NCI-H1694 (cell line): ENCODE measurements at places on chromosomes 5 and 9.

GRCh38 chr9:7560669-7561305, 238.8 kb downstream of the DMAC1 start:
- DNase-seq: no peak

DNA sequence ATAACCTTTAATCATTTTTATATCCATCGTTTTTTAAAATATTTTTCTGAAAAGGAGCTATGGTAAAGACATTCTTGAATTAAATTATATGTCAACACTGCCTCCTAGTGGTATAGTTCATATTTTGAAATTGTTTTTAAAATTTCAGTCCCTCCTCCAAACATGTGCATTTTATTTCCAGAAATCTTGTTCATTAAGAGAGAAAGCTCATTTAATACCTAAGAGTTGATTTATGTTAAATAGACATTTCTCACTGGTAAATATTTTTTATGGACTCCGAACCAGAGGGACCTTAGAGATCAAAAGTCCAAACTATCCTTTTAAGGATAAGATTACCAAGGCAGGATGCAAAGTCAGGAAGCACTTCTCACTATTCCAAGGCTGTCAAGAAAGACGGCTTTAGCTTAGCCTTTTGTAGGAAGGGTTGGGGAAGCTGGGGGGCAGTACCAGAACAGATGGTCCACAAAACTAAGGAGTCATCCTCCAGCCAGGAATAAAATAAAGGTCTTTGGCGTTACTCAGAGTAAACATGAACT, 21.6 kb downstream of the BHMT start:
- DNase-seq: peak; percentile 78

GRCh38 chr5:178625679-178626483, 969 bp downstream of the CLK4 start:
- DNase-seq: no peak

GRCh38 chr5:50401336-50401735, 39.8 kb downstream of the EMB start:
- no peak for DNase-seq

GRCh38 chr9:96031366-96031824, 155.9 kb downstream of the ERCC6L2 start:
- DNase-seq: peak; percentile 26

GRCh38 chr5:144844086-144844485, 673.4 kb downstream of the KCTD16 start:
- DNase-seq: no peak

DNA sequence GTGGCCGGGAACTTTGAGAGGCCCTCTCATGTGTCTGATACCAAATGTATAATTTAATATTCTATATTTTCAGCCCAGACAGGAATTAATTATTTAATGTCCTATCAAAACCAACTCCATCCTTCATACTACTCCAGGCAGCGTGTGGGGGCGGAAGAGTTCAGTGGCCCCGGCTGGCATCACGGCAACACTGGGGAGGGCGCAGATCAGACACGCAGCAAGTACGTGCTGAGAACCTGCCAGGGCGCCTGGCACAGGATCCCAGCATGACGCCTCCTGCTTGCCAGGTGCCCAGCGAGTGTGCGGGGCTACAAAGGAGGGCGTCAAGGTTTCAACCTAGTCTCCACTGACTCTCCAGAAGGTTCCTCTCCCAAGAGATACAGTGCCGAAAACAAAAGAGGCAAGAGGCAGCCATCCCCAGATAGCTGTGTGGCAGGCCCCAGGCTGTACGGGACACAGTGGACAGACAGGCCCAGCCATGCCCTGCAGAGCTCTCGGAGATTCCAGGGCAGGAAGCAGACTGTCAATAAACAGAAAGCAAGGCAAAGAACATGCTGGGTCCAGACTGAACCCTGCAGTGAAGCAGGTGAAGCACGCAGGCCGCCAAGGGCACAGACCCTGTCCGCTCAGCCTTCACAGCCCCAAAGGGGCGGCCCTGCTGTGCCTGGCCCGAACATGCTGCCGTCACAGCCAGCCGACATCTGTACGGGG, 110.3 kb downstream of the VAV2 start:
- no peak for DNase-seq

DNA sequence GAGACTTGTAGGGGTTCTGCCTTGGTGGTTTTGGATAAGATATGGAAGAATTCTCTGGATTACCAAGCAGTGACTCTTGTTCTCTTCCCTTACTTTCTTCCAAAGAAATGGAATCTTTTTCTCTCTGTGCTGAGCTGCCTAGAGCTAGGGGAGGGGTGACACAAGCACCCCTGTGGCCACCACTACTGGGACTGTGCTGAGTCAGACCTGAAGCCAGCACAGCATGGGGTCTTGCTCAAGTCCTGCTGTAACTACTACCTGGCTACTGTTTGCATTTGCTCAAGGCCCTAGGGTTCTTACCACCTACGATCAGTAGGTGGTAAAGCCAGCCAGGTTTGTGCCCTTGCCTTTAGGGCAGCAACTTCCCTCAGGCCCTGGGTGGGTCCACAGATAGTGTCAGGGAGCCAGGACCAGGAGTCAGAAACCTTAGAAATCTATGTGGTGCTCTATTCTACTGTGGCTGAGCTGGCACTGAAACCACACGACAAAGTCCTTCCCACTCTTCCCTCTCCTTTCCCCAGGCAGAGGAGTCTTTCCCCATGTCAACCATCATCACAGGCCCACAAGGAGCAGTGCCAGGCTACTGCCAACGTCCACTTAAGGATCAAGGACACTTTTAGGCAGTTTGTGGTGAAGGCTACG, 53.8 kb downstream of the SREK1 start:
- DNase-seq: no peak

- DNase-seq: peak; percentile 75
Measured at GRCh38 chr9:133882849-133883755, 109.0 kb downstream of the VAV2 start.

GRCh38 chr9:6910032-6910431, 152.3 kb downstream of the KDM4C start:
- no peak for DNase-seq

DNA sequence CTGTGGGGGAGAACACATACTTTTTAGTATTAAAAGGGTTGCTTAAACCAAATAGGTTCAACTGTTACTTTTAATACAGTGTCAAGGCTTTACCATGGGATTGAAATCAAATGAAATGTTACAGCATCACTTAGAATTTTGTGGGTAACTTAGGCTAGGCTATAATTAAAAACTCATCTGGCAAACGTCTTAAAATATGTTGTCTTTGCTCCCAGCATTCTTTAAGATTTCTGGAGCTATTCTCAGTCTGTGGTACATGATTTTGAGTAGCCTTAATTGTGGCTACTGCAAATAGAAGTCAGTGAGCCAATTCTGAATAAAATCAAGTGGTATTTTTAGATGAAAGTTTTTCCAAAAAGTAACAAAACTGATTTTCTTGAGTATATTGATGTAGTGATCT, 30.7 kb downstream of the UHRF2 start:
- DNase-seq: no peak

- no peak for DNase-seq
Measured at GRCh38 chr9:33163433-33164137, 3.6 kb downstream of the B4GALT1 start.

GRCh38 chr5:112921026-112921832, 798 bp downstream of the REEP5 start:
- peak; percentile 38 for DNase-seq

- DNase-seq: no peak
Measured at GRCh38 chr9:135769489-135770202, 67.7 kb downstream of the KCNT1 start.

DNA sequence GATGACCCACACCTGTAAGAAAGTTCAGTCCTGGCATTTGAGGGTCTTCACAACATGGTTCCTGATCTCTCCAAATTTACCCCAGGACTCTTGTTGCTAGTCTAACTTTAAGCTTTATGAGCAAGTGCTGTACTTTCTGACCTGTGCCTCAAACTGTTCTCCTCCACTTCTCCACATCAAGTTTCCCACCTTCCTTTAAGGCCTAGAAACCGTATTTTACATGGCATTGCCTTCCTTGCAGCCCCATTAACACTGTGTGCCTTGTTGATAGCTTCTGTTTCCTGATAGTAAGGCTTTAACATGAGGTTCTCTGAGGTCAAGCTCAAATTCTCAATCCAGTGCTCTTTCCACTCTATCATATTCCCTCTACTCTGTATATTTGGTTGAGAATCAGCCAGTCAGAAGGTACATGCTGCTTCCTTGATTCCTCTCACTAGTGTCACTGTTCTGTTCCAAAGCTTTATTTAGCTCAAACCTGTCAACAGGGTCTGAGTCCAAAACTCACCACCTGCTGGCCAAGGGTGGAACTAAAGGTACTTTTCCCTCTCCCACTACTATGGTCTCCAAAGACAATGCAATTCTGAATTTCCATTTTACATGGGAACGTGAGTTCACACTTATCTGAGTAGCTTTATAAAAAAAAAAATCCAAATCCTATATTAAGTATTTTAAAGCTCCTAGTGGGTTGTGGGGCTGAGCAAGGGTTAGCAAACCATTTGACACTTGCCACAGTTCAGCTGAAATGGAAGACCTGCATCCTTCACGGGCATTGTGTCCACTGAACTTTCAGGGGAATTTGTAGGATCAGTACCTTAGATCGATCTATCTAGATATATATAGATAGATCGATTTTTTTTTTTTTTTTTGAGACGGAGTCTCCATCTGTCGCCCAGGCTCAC, 21.1 kb downstream of the VCP start:
- DNase-seq: peak; percentile 53

- no peak for DNase-seq
Measured at GRCh38 chr9:98251551-98251950, 3.9 kb downstream of the TBC1D2 start.

GRCh38 chr9:6079386-6079785, 64.0 kb upstream of the RANBP6 start:
- no peak for DNase-seq

- peak; percentile 7 for DNase-seq
Measured at GRCh38 chr5:51382521-51383130, 622 bp upstream of the ISL1 start.

GRCh38 chr9:19665146-19665863, 123.5 kb downstream of the SLC24A2 start:
- no peak for DNase-seq

DNA sequence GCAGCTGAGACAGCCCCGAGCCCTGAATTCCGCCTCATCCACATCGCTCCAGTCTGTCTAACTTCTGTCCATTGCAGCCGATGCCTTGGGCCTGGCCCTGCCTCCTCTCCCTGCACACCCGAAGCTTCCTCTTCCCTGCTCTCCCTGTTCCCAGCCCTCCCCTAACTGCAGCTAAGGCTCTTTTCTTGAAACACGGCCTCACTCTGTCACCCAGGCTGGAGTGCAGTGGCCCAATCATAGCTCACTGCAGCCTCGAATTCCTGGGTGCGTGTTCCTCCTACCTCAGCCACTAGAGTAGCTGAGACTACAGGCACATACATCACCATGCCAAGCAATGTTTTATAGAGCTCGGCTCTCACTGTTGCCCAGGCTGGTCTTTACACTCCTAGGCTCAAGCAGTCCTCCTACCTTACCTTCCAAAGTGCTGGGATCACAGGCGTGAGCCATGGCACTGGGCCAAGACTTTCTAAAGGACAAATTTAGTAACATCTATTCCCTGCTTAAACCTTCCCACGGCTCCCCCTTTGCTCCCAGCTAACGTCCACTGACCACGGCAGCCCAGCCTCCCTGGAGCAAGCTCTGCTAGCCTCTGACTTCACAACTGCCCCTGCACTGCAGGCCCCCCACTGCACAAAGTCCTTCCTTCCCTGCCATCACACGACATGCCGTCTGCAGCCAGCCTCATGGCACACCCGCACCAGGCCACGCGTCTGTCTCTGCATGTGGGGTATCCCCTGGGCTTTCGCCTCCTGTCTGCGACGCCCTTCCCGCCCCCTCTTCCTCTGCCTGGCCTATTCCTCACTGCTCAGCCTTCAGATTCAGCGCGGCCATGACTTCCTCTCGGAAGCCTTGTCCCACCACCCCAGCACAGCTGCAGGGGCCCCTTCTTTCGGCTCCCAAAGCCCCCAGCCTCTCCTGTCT, 28.6 kb downstream of the LAMC3 start:
- no peak for DNase-seq

DNA sequence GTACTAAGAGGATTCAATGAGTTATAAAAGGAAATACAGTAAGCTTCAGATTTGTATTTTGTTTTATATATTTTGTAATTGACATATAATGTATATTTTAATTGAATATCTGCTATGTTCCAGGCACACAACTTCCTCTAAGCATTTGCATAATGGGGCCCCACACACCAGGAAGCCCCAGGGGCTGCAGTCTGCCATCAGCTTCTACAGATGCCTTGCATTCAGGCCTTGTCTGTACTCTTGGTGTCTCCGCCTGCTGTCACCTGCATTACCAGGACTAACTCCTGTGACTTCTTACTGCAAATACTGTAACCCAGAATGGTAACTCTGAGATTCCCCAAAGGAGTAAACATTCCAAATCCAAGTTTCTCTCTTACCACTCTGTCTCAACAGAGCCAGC, 20.6 kb downstream of the ARL15 start:
- DNase-seq: no peak

DNA sequence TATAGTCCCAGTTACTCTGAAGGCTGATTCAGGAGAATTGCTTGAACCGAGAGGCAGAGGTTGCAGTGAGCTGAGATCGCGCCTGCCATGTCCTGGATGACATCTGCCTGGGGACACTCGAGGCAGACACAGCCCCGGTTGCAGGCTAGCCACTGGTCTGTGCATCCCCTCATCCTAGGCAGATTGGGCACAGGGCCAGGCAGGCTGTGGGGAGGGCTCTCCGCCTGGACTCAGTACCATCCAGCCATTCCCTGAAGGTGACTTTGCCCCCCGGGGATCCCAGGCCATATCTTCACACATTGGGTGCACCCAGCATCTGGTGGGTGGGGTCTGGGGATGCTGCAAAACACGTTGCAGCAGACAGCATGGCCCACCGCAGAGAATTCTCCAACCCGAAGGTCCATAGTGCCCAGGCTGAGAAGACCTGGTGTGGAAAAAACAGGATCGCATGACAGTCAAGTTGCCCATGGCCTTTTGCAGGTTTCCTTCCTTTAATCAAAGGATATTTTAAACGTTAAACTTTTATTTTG, 50.9 kb upstream of the SUSD3 start:
- no peak for DNase-seq

- DNase-seq: no peak
Measured at GRCh38 chr9:70421272-70422180, 7.1 kb upstream of the KLF9 start.

DNA sequence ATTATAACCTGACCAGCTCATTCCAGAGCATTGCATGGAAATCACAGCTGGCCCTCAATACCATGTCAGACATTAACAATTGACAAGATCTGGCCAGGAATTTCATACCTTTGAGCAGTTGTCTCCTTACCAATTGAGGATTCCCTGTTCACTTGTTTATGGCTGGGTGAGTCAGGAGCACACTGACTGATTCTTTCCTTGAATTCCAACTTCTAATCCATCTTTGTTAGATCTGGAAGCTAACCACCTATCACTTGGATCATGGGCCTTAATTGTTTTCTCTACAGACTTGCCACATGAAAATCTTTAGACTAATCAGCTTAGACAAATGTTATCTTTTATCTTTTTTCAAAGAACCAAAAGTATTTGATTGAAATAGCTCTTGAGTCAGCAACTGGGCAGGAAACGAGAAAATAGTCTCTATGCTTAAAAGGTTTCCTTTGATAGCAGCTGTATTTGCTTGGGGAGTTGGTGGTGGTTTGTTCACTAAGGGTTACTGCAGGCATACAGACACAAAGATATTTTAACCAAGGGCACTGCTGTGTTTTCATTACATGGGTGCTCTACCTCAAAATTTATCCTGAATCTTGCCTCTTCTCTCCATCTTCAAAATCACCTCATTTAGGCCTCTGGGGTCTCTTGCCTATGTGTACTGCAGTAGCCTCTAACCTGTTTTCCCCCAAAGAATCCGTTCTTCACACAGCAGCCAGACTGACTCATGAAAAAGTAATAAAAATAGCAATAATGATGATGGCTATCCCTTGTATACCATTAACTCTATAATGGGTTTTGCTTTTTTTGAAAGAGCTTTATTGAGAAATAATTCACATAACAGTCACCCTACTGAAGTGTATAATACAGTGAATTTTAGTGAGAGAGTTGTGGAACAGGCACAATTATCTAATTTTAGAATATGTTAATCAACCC, 197.0 kb upstream of the NMUR2 start:
- DNase-seq: no peak
